ENCODE measurements at places on chromosomes 6 and 20. TPM values are rescaled to one million over a fixed set of nuclear protein-coding genes. Genes with fewer than 3 reads are reported as not detected.

EYS gene
- total RNA-seq: not detected

CYP39A1 gene
- total RNA-seq: 1.8 TPM

FAXC gene
- 33.2 TPM for total RNA-seq

ASIP gene
- total RNA-seq: not detected

- DNase-seq: no peak
Measured at GRCh38 chr20:10639077-10639736, 34.6 kb downstream of the JAG1 start.

DNA sequence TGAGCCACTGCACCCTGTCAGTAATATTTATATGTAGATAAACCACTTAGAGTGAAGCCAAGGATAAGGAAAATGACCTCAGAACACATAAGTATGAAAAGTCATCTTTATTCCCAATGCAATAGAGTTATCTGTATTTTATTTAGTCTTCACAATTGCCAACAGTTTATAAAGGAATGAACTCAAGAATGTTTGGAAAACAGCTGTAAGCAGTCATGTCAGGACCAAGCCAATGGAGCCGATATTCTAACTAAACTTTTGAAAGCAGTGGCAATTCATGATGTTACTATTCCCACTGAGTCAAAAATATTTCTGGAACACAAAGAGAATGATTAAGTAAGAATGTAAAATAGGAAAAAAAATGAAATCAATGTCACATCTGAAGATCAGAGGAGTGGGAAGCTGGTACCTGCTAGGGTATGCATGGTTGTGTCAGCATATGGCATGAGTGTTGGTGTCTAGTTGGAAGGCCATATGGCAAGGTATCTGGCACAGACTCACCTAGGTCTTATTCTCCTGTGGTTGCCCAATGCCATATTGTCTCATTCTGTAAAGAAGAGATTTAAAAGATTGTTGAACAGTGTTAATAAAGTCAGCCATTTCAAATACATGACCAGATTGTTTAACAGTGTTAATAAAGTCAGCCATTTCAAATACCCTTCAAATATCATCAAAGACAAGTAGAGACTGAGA is 118.2 kb downstream of the ADAT2 start:
- no peak for DNase-seq

DNA sequence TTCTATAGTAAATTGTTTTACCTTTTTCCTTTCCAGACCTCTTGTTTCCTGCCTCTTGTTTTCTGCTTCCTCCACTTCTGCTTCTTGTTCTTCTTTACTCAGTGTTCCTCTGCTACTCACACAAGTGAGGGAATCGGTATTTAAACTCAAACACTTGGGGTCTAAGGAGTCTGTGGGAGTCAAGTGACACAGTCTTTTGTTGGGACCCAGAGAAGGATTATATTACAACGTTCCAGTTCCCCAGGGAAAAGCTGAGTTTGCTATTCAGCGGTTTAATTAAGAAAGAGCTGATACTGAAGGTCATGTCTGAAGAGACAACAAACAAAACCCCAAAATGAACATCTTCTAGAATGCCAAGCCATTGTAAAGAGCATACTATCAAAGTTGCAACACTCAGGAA is 107.8 kb upstream of the CITED2 start:
- no peak for DNase-seq
